ENCODE measurements at places on chromosomes 5 and 9.

DNA sequence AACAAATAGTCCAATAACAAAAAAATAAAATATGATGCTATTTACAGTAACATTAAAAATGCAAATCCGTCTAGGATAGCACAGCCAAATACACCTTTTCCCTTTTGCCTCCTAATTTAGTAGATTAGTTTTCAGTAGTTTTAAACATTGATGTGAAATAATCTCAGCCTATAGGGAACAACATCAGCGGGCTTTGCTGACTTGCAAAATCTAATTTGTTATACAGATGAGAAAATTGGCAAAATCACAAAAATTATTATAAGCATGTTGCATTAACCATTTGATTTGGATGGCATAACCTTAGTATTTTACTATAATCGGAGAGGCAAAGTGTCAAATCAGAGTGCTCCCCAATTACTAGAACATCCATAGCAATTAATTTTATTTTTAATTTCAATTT is 563.5 kb downstream of the CDH18 start:
- no peak for DNase-seq

DNA sequence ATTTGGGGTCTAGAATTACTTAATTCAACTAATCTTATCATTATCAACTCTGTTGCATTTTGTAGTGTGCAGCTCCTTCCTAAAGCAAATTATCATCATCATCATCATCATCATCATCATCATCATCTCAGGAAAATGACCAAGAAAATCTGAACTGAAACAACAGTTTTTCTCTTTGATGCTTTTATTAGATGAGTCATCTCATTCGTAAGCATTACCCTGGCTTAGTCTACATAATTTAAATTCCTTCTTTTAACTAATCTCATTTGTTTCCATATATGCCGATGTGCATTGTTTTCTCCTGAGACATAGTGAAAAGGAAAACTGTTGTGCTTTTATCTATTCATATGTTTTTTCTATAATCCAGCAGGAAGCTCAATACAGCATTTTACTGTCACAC is 173.0 kb upstream of the PDE4D start:
- DNase-seq = no peak

- no peak for DNase-seq
Measured at GRCh38 chr5:63962279-63962678, at the start of gene HTR1A. HTR1A (minus strand) TSS chr5:63962445; CDS start chr5:63961719, 726 bp downstream.

DNA sequence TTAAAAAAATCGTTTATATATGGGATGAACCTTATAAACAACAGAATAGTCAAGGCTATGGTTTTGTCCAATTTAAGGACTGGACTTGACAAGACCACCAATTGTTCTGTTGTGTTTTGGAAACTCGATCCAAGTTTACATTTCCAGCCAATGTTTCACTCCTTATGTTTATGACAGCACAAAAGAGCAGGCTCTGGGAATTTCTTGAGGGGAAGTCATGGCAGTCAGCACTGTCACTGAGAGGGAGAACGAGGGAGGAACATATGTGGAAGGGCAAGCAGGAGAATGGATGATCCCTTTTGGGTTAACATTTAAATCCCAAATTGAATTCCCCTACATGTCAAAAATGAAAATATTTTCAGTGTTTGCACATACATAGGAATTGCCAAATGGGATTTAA is 292.5 kb downstream of the MARCHF11 start:
- no peak for DNase-seq

GRCh38 chr9:132955123-132955522 is 10.7 kb upstream of the TSC1 start:
- no peak for DNase-seq

DNA sequence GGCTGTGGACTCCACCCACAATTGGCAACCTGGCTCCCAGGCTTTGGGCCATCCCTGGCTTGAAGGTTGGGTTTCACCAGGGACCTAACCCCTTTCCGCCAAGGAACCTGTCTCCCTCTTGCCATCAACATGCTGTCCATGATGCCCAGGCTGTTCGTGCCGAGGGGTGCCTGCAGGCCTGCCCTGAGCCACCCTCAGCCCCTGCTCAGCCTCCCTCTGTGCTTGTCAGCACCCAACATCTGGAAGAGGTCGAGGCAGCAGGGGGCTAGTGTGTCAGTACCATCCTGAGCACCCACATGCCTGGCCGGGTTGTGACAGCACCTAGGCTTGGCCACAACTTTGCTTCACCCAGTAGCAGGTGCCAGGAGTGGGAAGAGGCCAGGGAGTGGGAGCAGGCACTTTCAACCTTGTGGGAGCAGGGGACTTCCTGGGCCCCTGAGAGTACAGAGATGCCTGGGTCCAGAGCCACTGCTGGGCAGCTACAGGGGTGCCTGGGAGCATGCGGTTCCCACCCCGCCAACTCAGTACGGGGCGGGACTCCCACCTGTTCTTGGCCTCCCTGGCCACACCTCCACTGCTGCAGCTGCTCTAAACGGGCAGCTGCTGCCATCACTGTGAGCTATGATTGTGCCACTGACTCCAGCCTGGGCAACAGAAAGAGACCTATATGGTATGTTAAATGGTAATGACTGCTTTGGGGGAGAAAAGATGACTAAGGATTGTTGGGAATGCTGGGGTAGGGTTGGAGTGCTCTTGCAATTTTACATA is 6.3 kb downstream of the PDCD1LG2 start:
- DNase-seq = no peak

DNA sequence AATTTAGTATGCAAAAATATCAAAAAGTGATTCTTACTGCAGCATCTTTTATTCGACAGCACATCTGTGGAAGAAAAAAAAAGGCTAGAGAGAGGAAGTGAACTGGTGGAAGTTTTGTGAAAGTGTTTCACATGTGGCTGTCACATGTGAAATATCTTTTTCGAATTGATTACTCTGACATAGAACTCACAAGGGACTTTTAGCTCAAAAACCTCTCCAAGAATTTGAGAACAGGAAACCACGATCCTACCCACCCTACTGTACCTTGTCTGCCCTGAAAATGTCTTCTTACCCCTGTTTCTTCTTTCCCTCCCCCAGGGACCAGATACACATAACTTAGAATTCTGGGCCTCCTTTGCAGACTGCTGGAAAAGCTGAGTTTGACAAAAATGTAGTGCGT is 106.5 kb upstream of the PRRC1 start:
- no peak for DNase-seq

GRCh38 chr9:34437006-34437925 is 21.1 kb downstream of the FAM219A start:
- no peak for DNase-seq

- no peak for DNase-seq
Measured at GRCh38 chr9:10534850-10535249, 78.0 kb downstream of the PTPRD start.

- no peak for DNase-seq
Measured at GRCh38 chr9:130237763-130238524, 27.6 kb upstream of the HMCN2 start.

- DNase-seq = no peak
Measured at GRCh38 chr9:112296929-112297328, 36.5 kb downstream of the PTBP3 start.
